ENCODE measurements at places on chromosomes 11 and 22.

GRCh38 chr11:69022260-69022659 lies 9.2 kb upstream of the MRGPRF start:
- DNase-seq: no peak

DNA sequence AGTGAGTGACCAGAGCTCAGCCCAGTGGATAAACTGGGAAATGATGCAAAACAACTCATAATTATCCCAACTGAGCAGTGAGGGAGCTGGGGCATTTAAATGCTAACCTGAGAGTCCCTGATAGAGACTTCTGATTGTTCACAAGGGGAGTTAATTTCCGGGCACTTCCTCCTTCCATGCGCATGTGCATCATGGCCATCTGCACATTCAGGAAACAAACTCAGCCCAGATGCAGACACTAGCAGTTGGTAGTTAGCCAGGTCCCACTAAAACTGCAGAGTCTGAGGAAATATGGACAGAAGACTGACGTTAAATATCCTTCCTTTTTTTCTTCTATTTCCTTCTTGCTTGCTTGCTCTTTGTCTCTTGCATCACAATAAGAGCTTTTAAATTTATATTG lies 852.1 kb upstream of the LRRC4C start:
- DNase-seq: no peak

GRCh38 chr22:43169310-43170130 lies 17.4 kb downstream of the TTLL12 start:
- no peak for DNase-seq

GRCh38 chr11:123180166-123180565 lies 14.9 kb downstream of the CLMP start:
- DNase-seq: no peak

GRCh38 chr11:118447423-118447822 lies 11.1 kb downstream of the KMT2A start:
- no peak for DNase-seq

DNA sequence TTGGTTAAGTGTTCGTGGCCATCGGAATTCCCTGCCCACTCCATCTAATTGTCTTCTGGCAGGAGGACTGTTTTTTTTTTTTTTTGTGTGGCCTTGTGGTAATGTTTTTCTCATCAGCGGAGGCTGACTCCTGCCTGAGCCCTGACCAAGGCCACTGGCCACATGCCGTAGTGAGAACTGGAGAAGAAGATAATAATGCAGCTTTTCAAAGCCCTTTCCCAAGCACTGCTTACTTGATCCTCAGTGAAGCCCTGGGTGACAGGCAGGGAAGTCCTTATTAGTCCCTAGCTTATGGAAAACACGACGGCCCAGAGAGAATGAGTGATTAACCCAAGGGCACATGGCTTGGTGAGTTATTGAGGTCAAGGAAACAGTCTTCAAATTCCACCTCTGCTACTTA lies 71.2 kb downstream of the ADM start:
- DNase-seq: no peak

DNA sequence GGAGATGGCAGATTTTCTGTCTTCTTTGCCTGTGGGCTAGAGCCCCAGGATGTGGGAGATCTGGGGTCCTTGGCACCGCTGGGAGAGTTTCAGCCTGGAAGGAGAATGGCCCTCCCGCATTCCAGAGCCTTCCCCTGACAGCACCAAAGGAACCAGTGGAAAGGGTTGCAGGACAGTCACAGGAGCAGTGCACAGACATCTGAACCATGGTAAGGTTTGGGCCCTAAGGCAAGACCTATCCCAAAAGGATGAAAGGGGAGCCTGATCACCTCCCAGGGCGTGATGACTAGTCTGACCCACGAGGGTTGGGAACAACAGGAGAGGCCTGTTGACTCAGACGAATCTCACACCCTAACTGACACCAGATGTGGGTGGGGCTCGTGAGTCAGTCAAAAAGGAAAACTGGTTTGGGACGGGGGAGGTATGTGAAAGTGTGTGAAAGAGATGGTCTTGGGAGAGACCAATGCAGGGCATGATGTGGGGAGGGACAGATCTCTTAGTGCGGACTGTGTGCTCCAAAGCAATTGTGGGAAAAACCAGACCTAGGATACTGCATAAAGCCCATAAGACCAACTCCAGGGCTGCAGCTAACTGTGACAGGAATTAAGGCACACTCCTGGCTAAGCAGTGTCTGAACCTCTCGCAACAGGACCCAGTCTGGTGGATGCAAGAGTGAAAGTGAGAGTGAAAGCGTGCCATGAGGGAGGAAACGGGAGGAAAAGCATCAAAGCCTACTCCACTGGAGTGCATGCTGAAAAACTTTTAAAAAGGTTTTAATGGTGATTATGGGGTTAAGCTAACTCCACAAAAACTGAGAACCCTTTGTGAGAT lies 39.1 kb upstream of the GLYAT start:
- no peak for DNase-seq

DNA sequence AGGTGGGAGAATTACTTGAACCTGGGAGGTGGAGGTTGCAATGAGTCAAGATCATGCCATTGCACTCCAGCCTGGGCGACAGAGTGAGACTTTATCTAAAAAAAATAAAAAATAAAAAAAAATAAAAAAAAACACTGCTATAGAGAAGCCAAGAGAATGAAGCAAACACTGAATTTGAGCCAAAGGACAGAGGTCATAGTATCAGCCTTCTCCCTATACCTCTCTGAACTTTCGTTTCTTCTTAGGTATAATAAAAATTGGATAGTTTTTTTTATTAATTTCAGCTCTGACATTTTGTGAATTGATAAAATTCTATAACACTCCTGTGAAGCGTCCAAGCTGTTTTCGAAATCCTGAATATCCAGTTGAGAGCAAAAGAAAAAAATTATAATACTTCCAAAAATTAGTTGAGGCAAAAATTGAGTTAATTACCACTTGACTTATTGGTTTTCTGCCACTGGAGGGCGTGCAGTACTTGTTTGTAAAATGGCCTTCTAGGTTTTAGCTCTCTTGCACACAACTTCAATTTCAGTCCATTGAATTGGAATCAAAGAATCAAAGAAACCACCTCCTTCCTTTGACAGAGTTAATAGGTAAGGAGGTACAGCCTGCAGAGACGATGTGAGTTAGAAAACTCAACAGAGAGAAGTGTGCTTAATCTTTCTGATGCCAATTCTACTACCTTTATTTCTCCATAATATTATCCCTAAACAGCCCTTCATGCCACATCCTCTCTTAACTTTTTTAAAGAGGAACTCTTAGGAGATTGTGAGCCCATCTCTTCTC lies 143.2 kb downstream of the BBOX1 start:
- peak; percentile 50 for DNase-seq

DNA sequence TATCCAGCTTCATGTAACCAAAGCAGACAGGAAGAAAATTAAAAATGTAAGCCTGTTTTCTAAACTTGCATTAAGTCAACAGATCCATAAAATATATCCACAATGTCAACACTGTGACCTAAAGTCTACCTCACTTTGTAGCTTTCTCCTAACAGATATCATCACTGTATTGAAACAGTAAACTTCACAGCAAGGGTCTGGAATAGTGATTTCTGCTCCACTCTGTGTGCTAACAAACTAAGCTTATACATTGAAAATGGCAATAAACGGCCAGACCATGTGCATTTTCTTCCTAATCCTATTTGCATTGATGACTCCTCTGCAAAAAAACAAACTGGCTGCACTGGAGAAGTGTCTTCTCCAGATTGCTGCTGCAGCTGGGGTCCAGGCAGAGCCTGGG lies 26.8 kb downstream of the CADM1 start:
- DNase-seq: no peak

- DNase-seq: no peak
Observed at GRCh38 chr11:83287631-83288030, 1.5 kb upstream of the CCDC90B start.

GRCh38 chr11:90326647-90327046 lies 103.8 kb upstream of the CHORDC1 start:
- DNase-seq: no peak

GRCh38 chr11:79461144-79461543 lies 20.3 kb upstream of the TENM4 start:
- no peak for DNase-seq

DNA sequence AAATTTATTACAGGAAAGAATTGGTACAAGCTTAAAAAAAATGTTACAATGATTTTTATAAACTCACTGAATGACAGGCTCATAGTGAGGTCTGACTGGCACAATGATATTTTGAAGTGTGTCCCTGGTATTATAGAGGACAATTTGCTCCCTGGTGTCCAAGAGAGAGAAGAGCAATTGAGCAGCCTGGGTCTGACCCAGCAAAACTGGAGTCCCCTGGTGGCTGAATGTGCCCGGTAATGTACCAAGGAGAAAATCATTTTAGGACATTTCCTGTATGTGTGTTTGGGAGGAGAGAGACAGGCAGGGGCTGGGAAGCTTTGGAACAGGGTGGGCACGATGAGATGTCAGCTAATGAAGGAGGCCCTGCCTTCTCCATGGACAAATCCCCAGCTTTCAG lies 125.3 kb downstream of the APOL5 start:
- DNase-seq: no peak
